HepG2 (cell line): ENCODE measurements at places on chromosomes 3 and 15.

GRCh38 chr15:62446984-62447383 lies 281.9 kb upstream of the C2CD4B start:
- no peak for DNase-seq

GRCh38 chr15:100898152-100898490 lies 18.5 kb downstream of the ALDH1A3 start:
- DNase-seq = no peak

GRCh38 chr3:143763564-143764162 lies 84.6 kb downstream of the SLC9A9 start:
- no peak for DNase-seq

DNA sequence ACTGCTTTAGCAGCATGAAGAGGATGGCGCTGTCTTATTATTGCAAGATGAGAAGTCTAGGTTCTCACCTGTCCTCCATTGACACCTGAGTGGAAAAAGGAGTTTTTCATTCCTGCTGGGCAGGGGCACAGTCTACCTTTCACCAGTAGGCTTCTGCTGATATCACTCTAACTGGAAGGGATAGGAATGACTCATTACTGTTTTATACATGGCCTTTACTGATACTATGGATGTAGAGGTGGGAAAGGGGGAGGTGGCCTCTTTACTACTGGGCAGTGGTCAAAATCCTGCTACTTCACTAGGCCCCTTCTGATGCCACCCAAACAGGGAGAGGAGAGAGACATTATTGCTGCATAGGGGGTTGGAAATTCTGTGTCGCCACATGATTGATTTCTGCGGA lies 97.8 kb downstream of the BBX start:
- no peak for DNase-seq

- DNase-seq = no peak
These were observed 26.5 kb downstream of the MTMR14 start for GRCh38 chr3:9675736-9676290.

DNA sequence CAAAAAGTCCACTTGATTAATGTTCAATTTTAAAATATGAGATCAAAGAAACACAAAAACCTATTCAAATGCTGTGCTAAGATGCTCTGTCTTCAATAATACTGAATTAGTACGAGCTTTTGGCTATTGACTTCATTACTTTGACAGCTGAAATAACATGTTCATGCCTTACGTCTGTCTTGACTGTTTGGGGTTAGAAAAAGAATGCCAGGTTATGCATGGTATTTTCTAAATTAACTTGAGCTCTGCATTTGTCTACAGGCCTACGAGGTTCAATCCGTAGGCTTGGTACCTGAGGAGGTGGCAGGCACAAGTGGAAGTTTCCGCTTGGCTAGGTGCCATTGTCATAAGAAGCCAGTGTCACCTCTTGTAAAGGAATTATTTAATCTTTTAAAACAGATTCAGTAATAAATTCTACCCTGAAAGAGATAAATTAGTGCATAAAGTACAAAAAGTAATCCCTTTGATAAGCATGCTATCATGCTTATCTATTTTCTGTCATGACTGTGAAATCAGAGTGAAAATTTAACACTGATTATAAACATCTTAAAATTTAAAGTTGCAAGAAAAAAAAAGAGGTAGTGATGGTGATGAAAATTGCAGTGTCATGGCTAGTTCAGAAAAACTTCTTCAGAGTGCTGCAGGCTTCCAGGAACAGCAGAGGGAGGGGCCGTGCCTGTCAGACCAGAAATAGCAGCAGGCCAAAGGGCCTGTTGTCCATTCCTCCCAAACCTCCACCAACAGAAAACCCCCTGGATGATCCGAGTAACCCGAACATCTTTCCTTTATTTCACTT lies 115.7 kb downstream of the ARRDC4 start:
- no peak for DNase-seq
